ENCODE measurements at places on chromosomes 11 and 22.

GRCh38 chr11:3146612-3147256, 18.4 kb downstream of the OSBPL5 start:
- DNase-seq = no peak

DNA sequence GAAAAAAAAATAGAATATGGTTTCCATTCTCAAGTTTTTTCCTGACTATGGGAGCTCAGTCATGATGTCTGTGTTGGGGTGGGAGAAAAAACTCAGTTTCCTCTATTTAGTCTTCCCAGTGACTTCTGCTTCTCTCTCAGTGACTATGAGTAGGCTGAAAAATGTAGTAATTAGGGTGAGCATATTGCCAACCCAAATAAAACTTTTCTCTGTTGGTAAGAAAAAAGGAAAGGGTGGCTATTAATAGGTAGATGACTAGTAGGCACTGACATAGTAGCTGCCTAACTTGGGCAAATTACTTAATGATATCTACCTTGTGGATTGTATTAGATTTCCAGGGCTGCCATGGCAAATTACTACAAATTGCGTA, 34.2 kb upstream of the BIRC3 start:
- DNase-seq = no peak

GRCh38 chr22:36733271-36733670, 29.7 kb upstream of the CACNG2 start:
- DNase-seq = no peak

- DNase-seq = no peak
These were observed 11.8 kb downstream of the SOX10 start for GRCh38 chr22:37972527-37972926.

- no peak for DNase-seq
These were observed 5.2 kb downstream of the OLFML1 start for GRCh38 chr11:7490535-7490934.

DNA sequence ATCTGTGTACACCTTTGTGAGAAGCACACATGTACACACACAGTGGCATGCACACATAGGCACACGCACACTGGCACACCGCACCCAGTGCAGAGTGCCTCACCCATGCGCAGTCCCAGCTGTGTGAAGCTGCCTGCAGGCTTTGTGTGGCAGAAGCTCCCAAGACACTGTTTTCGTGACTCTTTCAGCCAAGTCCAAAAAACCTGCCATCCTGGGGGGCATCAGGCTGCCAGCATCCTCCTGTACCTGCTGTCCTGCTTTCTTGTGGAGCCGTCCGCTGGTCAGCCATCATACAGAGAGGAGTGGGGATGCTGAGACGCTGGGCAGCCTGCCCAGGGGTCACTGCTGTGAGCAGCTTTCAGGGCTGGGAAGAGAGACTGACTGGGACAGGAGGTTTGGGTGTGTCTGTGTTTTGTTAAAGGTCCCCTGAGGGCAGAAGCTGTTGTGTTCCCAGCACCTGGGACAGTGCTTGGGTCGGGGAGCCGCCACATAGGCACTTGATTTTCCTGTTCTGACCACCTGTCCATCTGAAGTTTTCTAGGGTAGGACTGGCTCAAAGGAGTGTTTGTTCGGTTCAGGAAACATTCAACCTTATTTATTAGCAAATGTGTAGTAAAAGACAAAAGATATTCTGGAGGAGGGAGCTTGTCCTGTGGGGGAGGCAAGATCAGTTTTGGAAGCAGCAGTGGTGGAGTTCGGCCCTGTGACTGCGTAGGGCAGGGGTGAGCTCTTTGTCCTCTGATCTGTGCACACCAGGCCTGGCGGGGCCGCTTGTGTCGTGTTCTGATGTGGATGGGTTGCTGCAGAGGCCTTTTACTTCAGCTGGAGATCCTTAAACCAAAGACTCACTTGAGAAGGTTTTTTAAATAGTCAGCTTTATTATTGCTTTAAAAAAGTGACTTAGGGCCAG, 29.7 kb downstream of the AP2A2 start:
- no peak for DNase-seq

All from NCI-H1930 (cell line).